ENCODE measurements at places on chromosomes 12 and 14. TPM values are rescaled to one million over a fixed set of nuclear protein-coding genes. Genes with fewer than 3 reads are reported as not detected.

Gene APEX1
- 173 TPM for total RNA-seq

Gene ANO4
- total RNA-seq = not detected

Gene ANAPC5
- 103 TPM for total RNA-seq

Gene SLC35E3
- total RNA-seq = 13.0 TPM

Gene BDKRB2
- 11.2 TPM for total RNA-seq

DNA sequence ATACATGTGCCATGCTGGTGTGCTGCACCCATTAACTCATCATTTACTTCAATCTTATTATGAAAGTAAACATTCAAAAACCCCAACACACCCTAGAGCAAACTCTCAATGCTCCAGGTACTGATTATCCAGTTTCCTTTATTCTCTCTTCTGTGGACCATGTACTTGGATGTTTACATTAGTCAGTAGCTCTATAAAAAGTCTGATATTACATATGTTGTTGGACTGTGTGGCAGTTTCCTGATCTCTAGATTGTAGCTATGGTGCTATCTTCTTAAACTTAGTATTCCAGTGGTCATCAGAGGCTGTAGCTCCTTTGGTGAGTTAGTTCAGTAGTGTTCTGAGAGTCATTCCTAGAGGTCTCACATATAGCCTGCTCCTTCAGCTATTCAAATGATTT, 25.1 kb upstream of the ITGA5 start:
- peaks cover 24% of the 10 kb centered on the region for H3K27me3 ChIP-seq
- no peak overlapping the region for H3K4me3 ChIP-seq
- no peak overlapping the region for H3K27ac ChIP-seq

GRCh38 chr12:132503618-132504204, 13.8 kb downstream of the FBRSL1 start:
- peaks cover 16% of the 10 kb centered on the region for H3K4me1 ChIP-seq
- no peaks in the 10 kb centered on the region for H3K36me3 ChIP-seq
- H3K27ac ChIP-seq = no peak overlapping the region

DNA sequence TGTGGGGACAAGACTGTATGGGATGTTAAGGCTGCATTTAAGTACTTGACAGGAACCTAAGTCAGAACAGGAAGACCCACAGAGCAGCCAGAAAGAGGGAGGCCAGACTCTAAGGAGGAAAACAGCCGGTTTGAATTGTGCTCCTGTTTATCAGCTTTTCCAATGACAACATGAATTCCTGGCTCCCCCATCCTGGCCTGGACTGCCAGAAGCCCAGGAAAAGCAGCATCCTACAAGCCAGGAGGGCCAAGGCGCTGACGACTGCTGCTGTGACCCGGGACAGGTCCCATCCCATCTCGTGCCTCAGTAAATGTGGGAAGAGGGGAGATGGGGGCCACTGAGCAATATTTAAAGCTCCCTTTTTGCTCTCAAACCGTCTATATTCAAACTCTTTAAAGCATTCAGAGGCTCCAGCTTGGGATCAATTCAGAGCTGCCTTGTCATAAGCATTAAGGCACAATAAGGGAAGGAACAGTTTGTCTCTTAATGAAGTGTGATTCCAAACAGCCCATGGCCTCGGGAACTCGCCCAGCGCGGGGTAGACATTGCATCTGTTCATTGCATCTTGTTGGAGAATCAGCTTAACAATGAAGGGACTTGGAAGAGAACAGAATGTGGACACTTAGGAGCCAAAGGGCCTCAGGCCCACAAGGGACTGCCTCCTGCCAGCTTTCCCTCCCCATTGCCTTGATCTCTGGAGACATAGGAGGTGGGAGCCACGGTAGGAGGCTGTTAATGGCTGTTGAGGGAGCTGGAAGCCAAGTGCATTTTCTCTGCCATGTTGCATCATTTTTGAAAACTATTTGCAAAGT, 49.6 kb downstream of the CMKLR1 start:
- no peak overlapping the region for H3K27ac ChIP-seq
- no peak for DNase-seq
- H3K36me3 ChIP-seq = no peaks in the 10 kb centered on the region
- H3K27me3 ChIP-seq = no peaks in the 10 kb centered on the region
- no peaks in the 10 kb centered on the region for H3K4me1 ChIP-seq

DNA sequence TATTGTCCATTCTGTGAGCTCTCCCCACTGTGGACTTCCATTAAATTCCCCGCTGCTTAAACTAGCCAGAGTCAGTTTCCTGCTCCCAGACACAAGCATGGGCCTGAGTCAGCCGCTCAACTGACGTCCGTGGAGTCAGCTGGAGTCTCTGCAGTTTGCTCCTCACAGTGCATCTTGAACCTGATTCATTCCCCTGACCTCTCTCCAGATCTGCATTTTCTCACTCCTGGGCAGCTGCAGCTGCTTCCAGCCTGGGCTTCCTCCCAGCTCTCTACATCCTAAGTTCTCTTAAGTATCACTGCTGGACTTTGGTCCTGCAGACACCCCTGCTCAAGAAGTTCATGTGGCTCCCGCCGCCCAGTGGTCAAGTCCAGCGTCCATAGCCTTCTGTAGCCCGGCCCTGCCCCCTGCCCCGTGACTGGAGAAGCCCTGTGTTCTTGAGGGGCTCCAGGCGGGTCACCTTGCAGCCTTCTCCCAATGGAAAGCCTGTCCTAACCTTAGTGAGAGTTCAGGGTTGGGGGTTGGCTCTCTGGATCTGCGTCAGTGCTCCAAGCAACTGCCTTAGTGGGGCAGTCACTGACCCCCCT, 20.0 kb downstream of the NFKBIA start:
- peaks cover 44% of the 10 kb centered on the region for H3K4me1 ChIP-seq
- DNase-seq = peak; percentile 91
- H3K27ac ChIP-seq = peak overlapping the region; percentile 93
- H3K36me3 ChIP-seq = no peaks in the 10 kb centered on the region
- H3K4me3 ChIP-seq = peak overlapping the region; percentile 38
- no peaks in the 10 kb centered on the region for H3K27me3 ChIP-seq

DNA sequence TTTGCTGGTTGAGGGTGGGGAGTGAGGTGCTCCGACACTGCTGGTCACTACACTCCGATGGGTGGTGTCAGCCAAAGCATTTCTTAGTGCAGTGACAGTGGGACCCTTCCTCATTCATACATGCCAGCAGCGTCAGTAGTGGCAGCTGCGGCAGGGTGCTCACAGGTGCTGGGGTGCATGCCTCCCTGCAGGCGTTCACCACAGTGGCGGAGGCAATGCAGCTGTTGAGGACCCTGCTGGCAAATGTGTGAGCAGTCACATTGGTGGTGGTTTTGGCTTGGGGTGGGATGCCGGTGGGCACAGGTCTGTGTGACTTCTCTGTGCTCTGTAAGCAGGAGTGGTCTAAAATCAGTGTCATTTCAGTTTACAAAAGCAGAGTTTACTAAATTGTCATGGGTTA, 464.6 kb downstream of the FUT8 start:
- no peak overlapping the region for H3K4me3 ChIP-seq
- H3K4me1 ChIP-seq = peaks cover 12% of the 10 kb centered on the region
- H3K27ac ChIP-seq = no peak overlapping the region
- H3K27me3 ChIP-seq = no peaks in the 10 kb centered on the region

- peaks cover 4% of the 10 kb centered on the region for H3K27me3 ChIP-seq
- H3K27ac ChIP-seq = peak overlapping the region; percentile 97
- H3K4me3 ChIP-seq = peak overlapping the region; percentile 92
- peak; percentile 98 for DNase-seq
- H3K36me3 ChIP-seq = no peaks in the 10 kb centered on the region
These were observed 4.5 kb upstream of the IRF2BPL start for GRCh38 chr14:77032844-77033621.

DNA sequence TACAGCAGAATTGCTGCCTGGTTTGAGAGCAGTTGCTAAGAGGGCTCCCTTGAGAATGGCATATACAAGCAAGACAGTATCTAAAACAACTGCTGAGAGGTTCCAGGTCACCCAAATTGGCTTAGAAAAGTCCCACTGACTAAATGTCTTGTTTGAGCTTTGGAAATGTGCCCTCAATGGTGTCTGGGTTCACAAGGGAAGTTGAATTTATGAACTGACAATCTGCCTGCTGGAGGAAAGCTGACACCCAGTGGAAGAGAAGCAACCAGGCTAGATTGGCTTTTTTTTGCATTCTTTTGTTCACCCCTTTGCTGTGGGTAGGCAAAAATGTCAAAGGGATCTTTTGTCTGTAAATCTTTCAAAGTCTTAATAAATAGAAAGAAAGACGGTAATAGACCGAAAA, 44.6 kb upstream of the NPFF start:
- H3K36me3 ChIP-seq = peaks cover 17% of the 10 kb centered on the region
- no peak for DNase-seq
- H3K27me3 ChIP-seq = no peaks in the 10 kb centered on the region
- H3K27ac ChIP-seq = no peak overlapping the region
- no peak overlapping the region for H3K4me3 ChIP-seq

DNA sequence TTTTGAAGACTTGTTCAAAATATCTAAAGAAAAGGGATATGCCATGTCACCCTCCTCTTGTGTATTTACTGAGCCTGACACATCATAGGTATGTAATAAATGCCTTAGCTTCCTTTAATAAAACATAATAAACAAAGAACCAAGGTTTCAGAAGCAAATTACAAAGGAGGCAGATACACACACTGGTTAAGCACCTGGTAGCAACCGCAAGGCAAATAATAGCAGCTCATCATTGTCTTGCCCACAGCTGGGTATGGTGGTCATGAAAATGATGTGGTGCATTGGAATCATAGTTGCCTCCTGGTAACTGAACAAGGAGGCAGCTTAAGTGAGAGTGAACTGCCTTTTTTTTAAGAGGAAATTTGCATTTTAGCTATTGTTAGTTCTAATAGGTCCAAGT, 39.0 kb downstream of the PAX9 start:
- peaks cover 4% of the 10 kb centered on the region for H3K27me3 ChIP-seq
- H3K4me1 ChIP-seq = no peaks in the 10 kb centered on the region
- H3K27ac ChIP-seq = no peak overlapping the region
- H3K36me3 ChIP-seq = no peaks in the 10 kb centered on the region
- H3K4me3 ChIP-seq = no peak overlapping the region

- no peaks in the 10 kb centered on the region for H3K4me1 ChIP-seq
- peaks cover 5% of the 10 kb centered on the region for H3K36me3 ChIP-seq
- H3K27ac ChIP-seq = no peak overlapping the region
- no peak for DNase-seq
These were observed 264.3 kb upstream of the GARIN6 start for GRCh38 chr12:99383258-99383657.

- 0 out of 2 replicates have a peak, but pooled peaks cover 5% of the 10 kb centered on the region for H3K36me3 ChIP-seq
- DNase-seq = no peak
- H3K27ac ChIP-seq = no peak overlapping the region
- peaks cover 6% of the 10 kb centered on the region for H3K4me1 ChIP-seq
These were observed 503 bp downstream of the HOXC12 start for GRCh38 chr12:53955036-53955775.

GRCh38 chr12:104718304-104718929, 239.7 kb downstream of the SLC41A2 start:
- H3K4me1 ChIP-seq = peaks cover 24% of the 10 kb centered on the region
- no peaks in the 10 kb centered on the region for H3K36me3 ChIP-seq
- no peak overlapping the region for H3K27ac ChIP-seq
- peaks cover 10% of the 10 kb centered on the region for H3K27me3 ChIP-seq
- no peak for DNase-seq

DNA sequence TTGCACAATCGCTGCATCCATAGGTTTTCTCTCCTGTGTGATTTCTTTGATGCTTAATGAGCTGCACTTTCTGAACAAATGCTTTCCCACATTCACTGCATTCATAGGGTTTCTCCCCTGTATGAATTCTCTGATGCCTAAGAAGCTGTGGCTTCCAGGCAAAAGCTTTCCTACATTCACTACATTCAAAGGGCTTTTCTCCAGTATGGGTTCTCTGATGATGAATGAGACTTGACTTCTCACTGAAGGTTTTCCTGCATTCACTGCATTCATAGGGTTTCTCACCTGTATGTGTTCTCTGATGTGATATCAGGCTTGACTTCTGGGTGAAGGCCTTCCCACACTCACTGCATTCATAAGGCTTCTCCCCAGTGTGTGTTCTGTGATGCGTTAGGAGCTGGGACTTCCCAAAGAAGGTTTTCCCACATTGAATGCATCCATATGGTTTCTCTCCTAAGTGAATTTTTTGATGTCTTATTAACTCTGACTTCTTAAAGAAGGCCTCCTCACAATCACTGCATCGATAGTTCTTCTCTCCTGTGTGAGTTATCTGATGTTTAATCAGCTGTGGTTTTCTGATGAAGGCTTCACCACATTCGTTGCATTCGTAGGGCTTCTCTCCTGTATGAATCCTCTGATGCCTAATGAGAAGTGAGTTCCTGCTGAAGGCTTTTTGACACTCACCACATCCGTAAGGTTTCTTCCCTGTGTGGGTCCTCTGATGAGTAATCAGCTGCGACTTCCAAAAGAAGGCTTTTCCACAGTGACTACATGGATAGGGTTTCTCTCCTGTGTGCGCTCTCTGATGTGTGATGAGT, 30.3 kb downstream of the ZNF605 start:
- no peak for DNase-seq
- peaks cover 9% of the 10 kb centered on the region for H3K27me3 ChIP-seq
- H3K4me3 ChIP-seq = no peak overlapping the region
- H3K27ac ChIP-seq = no peak overlapping the region
- no peaks in the 10 kb centered on the region for H3K4me1 ChIP-seq

- peaks cover 12% of the 10 kb centered on the region for H3K4me1 ChIP-seq
- no peak overlapping the region for H3K27ac ChIP-seq
- H3K27me3 ChIP-seq = no peaks in the 10 kb centered on the region
- H3K4me3 ChIP-seq = no peak overlapping the region
- DNase-seq = no peak
- H3K36me3 ChIP-seq = no peaks in the 10 kb centered on the region
These were observed 11.1 kb downstream of the ABCB9 start for GRCh38 chr12:122955156-122955555.

GRCh38 chr12:7731486-7731885, 15.7 kb downstream of the CLEC4C start:
- peaks cover 6% of the 10 kb centered on the region for H3K27me3 ChIP-seq
- no peak overlapping the region for H3K4me3 ChIP-seq
- DNase-seq = no peak

GRCh38 chr12:19021240-19021639, 108.3 kb upstream of the PLEKHA5 start:
- H3K4me1 ChIP-seq = peaks cover 46% of the 10 kb centered on the region
- no peak for DNase-seq
- H3K27me3 ChIP-seq = no peaks in the 10 kb centered on the region

- H3K36me3 ChIP-seq = peaks cover 42% of the 10 kb centered on the region
- peaks cover 22% of the 10 kb centered on the region for H3K4me1 ChIP-seq
- H3K4me3 ChIP-seq = no peak overlapping the region
- H3K27ac ChIP-seq = peak overlapping the region; percentile 42
These were observed 2.3 kb upstream of the RPL41 start for GRCh38 chr12:56114084-56114483.

DNA sequence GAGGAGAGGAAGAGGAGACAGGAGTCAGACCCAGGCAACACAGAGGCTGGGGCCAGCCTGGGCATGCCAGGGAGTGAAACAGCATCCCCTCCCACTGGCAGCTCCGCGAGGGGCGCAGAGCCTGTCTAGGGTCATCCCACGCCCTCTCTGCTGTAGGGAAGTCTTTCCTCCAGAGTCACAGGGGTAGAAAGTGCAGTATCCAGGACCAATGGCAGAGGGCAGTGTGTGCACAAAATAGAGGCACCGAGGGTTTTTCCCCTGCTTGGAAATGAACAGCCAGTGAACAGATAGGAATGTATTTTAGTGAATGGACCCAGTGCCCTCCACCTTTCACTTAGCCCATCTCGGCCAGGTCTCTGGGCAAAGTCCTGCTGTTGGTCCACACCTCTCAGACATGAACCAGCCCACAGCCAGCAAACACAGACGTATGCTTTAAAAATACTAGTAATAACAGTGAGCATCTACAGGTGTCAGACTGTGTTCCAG, 9.4 kb upstream of the KRT74 start:
- peaks cover 29% of the 10 kb centered on the region for H3K27me3 ChIP-seq
- no peaks in the 10 kb centered on the region for H3K4me1 ChIP-seq
- no peak overlapping the region for H3K27ac ChIP-seq
- no peak overlapping the region for H3K4me3 ChIP-seq
- peak; percentile 45 for DNase-seq
